ENCODE measurements at places on chromosomes 16 and 17.

GRCh38 chr16:14193316-14193871 lies 122.3 kb downstream of the MRTFB start:
- no peak for DNase-seq

DNA sequence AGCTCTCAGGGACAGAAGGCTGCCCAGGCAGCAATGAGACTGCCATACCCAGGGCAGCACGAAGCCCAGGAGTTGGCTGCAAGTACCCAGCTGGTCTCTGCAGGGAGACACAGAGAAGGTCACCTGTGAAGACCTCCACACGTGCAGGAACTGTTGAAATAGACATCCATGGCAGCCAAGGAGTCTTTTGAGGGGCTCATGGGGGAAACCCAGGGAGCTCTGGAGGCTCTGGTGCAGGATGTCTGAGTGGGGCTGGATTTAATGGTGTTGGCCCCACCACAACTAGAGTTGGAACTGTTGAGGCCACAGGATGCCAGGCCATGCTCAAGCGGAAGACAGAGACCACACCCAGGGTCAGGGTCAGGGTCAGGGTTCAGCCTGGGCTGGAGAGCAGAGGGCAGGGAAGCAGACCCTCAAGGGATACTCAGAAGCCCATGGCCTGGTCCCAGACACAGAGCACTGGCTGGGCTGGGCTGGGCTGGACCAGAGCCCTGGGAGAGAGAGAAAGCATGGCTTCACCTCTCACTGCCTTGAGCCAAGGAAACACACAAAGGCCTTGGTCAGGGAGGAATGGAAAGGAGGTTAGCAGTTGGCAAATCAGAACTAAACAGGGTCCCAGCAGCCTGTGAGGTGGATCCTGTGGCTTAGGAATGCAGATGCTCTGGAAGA lies 21.4 kb downstream of the PITPNM3 start:
- no peak for DNase-seq

- DNase-seq: peak; percentile 66
Observed at GRCh38 chr16:88533932-88534637, 36.1 kb upstream of the ZC3H18 start.

DNA sequence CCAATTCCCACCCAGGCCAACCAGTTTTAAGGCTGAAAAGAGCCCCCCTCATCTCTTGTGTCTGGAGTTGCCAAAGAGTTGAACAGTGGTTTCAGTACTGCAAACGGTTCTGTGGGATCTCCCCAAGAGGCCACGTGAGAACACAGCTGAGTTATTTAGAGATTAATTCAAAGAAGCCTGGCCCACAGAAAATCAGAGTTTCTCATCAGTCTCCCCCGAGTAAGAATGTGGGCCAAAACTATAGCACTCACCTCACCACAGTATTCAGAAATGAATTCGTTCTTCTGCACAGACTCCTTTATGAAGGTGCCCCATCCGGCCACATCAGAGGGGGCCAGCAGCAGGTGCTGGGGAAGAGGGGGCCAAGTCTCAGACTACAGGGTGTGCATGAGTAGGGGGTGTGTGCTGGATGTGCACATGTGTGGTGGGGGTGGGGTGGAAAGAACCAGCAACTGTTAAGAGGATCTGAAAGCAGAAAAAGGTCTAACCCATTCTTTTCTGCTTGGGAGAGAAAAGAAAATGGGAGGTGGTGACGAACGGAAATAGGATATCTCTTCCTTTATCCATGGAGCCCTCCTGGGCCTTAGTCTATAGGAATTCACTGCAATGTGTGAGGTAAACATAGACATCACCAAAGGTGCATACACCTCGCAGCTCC lies 22.6 kb downstream of the CNTNAP1 start:
- no peak for DNase-seq

DNA sequence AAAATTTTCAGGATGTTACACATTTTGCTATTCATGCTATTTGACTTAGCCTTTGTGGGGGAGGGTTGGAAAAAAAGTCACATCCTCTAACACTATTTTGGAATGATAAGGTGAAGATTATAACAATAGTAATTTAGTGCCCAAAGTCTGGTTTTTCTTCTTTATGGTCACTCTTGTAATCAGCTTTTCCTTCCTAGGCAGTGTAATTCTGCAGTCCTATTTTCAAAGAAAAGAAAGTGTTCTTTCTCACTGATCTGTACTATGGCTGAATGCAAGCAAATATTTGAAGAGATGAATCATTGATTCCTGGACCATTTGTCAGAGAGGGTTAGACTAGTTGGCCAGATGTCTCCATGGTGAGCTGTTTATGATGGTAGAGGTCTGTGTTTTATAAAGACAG lies 8.4 kb downstream of the RSPRY1 start:
- no peak for DNase-seq

DNA sequence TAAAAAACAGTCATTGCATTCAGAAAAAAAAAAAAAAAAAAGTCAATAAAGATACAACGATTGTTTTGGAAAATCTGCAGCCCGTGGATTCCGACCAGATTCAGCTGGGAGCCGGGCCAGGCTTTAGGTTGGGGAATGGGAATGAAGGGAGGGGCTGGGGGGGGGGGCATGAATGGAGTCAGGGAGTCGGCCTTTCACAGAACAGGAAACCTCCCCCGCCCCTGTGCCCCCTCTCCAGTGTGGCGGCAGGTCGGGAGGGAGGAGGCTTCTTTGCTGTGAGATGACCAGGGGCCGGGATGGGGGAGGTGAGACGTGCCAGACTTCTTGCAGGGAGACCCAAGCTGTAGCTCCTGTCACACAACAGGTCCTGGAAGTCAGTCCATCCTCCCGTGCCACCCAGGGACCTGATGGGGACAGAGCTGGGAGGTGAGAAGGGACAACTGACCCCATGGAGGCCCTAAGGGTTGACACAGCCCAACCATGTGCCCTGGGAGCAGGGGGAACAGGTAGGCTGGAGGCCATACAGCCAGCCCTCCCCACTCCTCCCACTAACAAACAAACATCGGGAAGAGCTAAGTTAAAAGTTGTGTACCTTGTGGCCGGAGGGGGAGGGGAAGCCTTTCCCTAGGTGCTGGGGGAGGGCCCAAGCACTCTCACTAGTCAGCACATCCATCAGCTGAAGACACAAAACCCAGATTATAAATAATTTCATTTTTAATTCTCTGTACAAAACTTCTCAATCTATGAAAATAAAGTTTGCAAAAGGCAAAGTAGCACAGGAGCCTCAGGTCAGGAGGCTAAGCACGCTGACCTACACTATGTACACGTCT lies 25.2 kb downstream of the SREBF1 start:
- DNase-seq: no peak

DNA sequence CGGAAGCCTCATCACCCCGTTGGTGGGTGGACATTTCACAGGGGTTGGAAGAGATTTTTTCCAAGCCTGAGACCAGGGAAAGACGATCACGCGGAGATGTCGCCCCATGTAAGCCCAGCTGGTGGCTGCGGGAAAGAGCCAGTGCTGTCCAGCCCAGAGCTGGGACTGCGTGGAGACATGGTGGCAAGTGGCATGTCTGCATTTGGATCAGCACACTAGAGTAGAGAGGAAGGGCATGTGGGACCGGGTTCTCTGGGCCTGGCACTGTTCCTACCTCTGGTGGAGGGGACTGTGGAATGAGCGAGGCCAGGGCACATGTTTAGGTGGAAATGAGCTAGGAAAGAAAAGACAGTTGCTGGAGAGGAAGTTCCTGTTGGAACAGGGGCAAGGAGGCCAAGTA lies 20.0 kb downstream of the SBK1 start:
- no peak for DNase-seq

- DNase-seq: no peak
Observed at GRCh38 chr17:75932852-75933251, 8.0 kb downstream of the FBF1 start.

DNA sequence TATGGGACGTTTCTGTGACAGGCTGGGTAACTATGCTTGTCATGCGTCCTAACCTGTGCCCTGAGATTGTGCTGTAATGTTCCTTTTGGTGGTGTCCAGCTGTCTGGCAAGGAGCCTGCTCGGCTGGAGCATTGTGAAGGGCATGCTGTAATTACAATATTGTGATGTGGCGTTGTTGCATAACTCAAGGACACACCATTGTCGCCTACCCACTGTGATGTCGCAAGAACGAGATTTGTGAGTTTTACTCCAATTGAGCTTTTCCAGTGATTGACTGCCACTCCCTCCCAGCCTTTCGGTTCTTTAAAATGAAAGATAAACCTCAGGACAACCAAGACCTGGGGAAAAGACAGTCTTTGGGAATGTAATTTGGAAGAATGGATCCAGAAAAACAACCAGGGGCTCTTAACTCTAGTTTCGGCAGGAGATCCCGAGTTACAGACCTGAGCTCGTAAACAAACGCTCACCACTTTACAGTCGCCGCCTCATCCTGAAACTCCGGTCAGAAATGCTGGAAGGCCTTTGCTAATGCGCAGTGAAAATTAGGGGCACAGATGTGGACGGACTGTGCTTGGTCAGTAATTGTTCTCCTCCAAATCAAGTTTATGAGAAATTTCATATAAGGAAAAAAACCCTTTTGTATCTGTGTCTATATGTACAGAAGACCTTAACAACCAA lies 1.3 kb downstream of the ZNF750 start:
- no peak for DNase-seq

- no peak for DNase-seq
Observed at GRCh38 chr16:71242601-71243000, 12.1 kb upstream of the HYDIN start.

DNA sequence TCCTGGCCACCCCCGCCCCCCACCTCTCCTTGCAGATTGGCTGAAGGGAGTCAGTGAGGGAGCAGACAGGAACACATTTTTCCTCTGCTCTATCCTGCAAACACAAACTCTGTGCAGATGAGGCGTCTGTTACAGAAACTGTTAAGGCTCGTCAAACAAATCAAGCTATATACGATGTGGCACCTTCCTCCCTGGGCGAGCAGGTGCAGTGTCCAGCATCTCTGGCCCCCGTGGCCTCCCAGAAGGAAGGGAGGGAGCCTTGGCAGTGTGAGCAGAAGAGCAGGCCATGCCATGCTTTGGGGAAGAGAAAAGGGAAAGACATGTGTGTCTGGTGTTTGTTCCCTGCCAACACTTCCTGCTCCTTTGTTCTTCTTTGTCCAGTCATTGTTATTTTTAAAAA lies 267.8 kb downstream of the UTP18 start:
- DNase-seq: no peak

DNA sequence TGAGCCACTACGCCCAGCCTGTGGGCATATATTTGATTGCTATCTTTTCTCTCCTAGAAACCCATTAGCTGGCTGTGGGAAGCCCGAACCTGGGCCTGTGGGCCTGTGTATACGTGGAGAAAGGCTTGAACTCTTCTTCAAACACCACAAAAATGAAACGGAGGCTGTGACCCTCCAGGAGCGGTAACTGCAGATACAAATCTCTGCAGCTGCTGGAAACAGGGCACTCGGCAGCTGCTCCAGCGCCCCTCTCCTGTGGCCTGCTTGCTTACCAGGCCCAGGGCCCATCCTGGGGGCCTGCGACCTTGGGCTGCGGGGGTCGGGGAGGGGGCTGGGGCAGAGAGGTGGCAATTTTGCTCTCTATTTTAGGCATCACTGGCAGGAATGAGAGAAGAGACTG lies 28.0 kb upstream of the MTSS2 start:
- no peak for DNase-seq

- DNase-seq: no peak
Observed at GRCh38 chr16:73265124-73265837, 217.4 kb upstream of the ZFHX3 start.

GRCh38 chr17:40251576-40251975 lies 32.5 kb downstream of the WIPF2 start:
- DNase-seq: no peak

DNA sequence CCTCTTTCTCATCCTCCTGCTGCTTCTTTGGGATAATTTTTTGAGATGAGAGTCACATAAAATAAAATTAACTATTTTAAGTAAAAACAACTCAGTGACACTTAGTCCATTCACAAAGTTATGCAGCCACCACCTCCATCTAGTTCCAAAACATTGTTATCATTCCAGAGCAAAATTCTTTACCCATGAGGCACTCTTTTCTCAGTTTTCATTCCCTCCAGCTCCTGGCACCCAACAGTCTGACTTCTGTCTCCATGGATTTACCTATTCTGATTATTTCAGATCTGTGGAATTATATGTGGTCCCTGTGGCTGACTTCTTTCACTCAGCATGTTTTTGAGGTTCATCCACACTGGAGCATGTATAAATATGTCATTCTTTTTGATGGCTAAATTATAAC lies 239.9 kb upstream of the DYNLRB2 start:
- no peak for DNase-seq

- DNase-seq: no peak
Observed at GRCh38 chr17:72380120-72380519, 259.3 kb downstream of the SOX9 start.

- DNase-seq: no peak
Observed at GRCh38 chr16:57422026-57422944, 17.7 kb downstream of the CCL17 start.

GRCh38 chr16:78915811-78916345 lies 684.7 kb downstream of the MAF start:
- no peak for DNase-seq

- DNase-seq: no peak
Observed at GRCh38 chr17:77867976-77868713, 90.4 kb upstream of the TNRC6C start.

DNA sequence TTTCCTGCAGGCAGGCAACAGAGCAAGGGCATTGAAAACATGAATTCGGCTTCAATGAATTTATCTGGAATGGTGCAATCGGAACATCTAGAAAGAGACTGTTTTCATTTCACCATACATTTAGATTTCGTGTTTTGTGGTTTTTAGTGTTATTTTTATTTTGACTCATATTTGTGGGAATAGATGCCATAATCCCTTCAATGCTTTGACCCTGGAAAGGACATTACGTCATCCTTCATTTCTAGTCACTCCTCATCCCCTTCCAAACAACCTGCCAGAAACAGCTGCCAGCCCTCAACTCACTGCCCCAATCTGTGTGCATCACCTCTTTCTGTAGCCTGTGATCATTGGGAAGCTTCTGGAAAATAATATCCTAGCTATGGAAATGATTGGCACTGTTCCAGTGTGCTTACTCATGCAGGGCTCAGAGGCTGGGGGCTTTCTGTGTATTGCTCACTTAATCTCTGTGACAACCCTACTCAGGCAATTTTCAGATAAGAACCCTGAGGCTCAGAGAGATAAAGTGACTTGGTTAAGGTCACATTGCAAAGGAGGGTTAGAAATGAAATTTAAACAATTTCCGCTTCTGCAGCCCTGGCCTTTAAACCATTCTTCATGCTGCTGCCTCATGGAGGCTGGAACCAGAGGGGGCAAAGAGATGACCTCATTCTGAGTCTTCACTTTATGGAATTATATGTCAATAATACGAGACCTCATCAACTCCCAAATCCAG lies 9.5 kb upstream of the KSR1 start:
- DNase-seq: no peak

- no peak for DNase-seq
Observed at GRCh38 chr16:65728652-65729051, 606.8 kb upstream of the CDH11 start.

DNA sequence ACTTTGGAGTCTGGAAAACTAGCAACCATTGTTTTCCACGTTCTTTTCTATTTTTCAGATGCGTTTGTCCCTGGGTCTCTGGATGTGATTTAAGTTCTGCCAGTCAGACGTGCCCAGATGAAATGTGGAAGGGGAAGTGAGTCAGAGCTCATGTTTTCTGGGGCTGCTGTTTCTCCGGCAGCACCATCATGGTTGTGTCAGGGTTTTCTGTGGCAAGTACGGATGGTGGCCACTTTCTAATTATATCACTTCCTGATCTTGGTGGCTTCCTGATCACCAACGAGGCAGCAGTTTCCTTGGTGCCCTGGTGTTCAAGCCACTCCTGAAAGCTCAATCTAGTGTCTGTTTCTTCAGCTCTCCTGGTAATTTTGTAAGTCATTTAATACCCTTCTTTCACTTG lies 31.4 kb upstream of the PMFBP1 start:
- no peak for DNase-seq

All from effector memory CD8-positive, alpha-beta T cell (primary cell).